OCI-M1 (cell line): ENCODE measurements at places on chromosomes 7 and 10.

GRCh38 chr10:93103953-93104352 lies 30.3 kb downstream of the CYP26A1 start:
- no peak for DNase-seq

- peak; percentile 40 for DNase-seq
Observed at GRCh38 chr7:134327896-134328295, 11.2 kb upstream of the SLC35B4 start.

- no peak for DNase-seq
Observed at GRCh38 chr10:121078672-121079102, 227.5 kb downstream of the WDR11 start.

GRCh38 chr7:41010418-41010817 lies 692.5 kb downstream of the INHBA start:
- peak; percentile 7 for DNase-seq

- DNase-seq = no peak
Observed at GRCh38 chr7:8109196-8110022, 140.8 kb downstream of the GLCCI1 start.
